Fibroblast of skin of back (primary cell): ENCODE measurements at places on chromosomes 1 and 21.

GRCh38 chr1:18041102-18041501 lies 66.5 kb upstream of the IGSF21 start:
- no peak for DNase-seq

- no peak for DNase-seq
Measured at GRCh38 chr1:180975551-180975950, 47.1 kb downstream of the STX6 start.

GRCh38 chr1:3611170-3612019 lies at the start of gene MEGF6:
Gene MEGF6, minus strand, starts transcription at chr1:3611508. Its CDS starts 240 bp downstream, at chr1:3611268.
- peak; percentile 37 for DNase-seq

DNA sequence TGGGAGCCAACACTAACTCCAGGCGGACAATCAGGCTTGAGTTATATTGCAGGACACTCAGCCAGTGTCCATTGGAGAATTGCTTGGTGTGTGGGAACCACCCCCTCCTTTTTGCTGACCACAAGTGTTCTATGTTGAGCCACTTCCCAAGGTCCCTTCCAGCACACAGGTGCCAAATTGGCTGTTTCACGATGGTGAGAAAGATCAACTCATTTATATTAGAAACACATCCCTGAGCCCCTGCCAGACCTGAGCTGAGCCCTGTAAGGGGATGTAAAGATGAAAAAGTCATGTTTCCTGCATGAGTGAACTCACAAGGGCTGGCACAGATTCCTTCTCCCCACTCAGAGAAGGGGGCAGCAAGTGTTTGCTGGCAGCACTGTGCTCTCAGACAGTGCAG lies 96.5 kb downstream of the KCNN3 start:
- no peak for DNase-seq

DNA sequence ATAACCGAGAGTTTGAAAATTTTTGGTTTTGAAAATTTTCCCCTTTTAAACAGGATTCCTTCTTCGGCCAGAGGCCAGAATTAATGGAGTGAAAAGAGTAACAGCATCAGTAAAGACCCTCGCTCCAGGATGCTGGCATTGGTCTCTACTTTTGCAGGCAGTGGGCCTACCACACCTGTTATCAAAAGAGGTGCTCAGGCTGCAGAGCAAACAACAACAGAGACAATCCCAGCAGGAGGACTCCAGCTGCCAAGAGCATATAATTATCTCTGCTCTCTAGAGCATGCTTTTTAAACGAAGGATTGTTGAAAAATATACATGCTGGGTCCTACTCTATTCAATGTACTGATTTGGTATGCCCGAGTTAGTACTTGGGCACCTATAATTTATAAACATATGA lies 1048.5 kb downstream of the PLA2G4A start:
- no peak for DNase-seq

GRCh38 chr1:243568793-243569192 lies 281.2 kb downstream of the AKT3 start:
- peak; percentile 36 for DNase-seq

DNA sequence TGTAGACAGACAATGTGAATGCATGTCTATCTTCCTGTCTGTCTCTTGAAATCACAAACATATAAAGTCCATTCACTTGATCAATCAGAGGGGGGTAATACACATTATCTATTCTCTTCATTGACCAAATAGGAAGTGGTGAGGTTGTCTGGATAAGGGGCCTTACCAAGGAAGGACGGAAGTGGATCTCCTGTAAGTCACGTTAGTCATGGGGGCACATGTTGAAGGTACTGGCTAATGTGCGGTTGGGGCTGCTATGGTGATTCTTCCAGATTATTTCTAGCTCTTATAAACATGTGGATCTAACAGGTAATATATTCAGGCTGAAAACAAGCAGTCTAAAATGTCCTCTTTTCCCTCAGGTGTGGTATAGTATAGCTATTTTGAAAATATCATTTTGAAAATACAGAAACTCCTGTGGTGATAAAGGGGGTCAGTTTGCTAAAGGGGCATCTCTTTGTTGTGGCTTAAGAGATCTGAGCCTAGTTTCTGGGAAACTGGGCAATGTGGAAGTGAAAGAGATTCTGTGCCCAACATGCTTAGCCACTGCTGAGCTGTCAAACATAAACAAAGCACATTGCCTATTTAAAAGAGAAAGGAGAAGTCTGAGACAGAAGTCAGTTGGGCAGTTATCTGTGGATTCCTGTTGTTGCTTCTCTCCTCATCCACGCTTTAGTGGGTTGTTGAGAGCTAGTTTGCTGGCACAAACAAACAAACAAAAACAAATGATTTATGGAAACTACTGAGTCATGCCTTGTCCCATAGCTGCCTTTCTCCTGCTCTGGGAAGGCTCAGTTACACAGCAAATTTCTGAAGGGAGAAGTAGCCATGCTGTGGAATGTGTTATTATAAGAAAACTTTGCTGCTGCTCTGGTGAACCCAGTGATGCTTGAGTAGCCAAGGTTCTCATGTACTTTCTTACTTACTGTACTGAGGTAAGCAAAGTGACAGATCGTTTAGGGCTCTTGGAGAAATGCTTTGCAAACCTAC lies 166.9 kb downstream of the HLX start:
- DNase-seq: peak; percentile 53

DNA sequence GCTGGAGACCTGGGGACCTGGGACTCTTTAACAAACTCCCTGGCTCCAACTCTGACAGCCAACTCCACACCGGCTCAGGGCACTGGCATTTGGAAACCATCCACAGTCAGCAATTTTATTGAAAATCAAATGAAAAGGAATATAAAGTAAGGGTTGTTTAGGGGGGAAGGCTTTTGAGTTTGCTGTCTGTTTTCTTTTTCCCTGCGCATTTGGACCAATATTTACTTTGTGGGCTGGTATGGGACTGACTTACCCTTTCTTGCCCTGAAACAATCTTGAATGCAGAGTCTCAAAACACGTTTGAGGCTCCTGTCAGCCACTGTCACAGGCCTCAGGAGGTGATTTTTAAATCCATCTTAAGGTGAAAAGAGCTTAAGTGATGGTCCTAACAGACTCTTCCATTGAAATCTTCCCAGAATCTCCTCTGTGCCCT lies 15.4 kb upstream of the EFHD2 start:
- no peak for DNase-seq

- peak; percentile 86 for DNase-seq
Measured at GRCh38 chr1:108704496-108704895, 8.2 kb upstream of the FNDC7 start.

GRCh38 chr21:31886915-31887314 lies 14.1 kb downstream of the HUNK start:
- no peak for DNase-seq

DNA sequence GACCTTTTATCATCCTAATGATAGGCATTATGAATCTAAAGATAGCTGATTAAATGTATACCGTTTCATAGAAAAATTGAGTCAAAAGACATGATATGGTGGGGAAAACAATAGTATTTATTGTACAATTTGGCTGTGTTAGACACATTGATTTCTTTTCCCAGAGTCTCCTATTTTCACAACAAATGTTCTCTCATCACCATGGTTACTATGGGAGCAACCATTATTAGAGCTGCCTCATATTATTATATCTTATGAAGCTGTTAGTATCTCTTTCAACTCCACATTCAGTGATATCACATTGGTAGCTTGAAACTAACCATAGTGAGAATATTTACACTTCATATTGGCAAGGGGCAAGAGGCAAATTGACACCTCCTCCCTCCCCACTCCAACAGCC lies 10.7 kb upstream of the CTH start:
- DNase-seq: no peak

DNA sequence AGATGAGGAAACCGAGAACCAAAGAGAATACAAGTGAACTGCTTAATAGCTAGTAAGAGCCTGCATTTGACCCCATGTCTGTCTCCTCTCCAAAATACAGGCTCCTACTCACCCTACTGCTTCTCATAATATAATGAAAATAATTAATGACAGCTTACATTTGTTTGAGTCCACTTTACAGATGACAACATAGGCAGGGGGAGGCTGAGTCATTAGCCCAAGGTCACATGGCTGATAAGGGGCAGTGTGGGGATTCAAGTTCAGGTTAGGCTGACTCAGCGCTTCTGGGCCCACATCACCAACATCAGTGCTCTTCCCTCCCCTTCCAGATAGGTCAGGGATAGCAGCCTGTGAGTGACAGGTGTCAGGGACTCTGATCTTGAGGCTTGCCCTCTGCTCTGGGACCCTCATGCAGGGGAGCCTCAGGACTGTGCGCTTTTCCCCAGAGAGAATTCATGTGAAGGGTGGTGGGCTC lies 16.2 kb downstream of the AZIN2 start:
- peak; percentile 30 for DNase-seq

GRCh38 chr21:37546299-37546908 lies 179.8 kb downstream of the DYRK1A start:
- DNase-seq: no peak

DNA sequence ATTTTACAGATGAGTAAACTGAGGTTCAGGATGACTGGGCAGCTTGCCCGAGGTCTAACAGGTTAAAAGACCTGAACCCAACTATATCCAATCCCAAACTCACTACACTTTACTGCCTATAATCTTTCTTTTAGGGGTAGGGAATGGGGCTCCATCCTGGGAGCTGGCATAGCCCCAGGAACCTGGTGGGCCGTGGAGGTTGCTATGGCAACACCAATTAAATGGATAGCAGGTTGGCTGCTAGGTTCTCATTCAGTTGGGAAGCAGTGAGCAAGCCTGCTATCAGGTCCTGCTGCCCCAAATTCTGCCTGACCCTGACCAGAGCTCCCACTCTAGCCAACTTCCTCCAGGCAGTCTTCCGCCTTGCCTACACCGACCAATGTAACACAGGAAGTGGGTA lies 40.9 kb downstream of the LRP8 start:
- DNase-seq: no peak

GRCh38 chr1:182248721-182249120 lies 142.9 kb downstream of the GLUL start:
- DNase-seq: no peak

GRCh38 chr1:212722270-212722957 lies 22.8 kb upstream of the BATF3 start:
- DNase-seq: no peak

- no peak for DNase-seq
Measured at GRCh38 chr1:183720028-183720427, 66.9 kb upstream of the APOBEC4 start.
